M059J (cell line): ENCODE measurements at places on chromosomes 16 and 17. TPM values are rescaled to one million over a fixed set of nuclear protein-coding genes. Genes with fewer than 3 reads are reported as not detected.

DNA sequence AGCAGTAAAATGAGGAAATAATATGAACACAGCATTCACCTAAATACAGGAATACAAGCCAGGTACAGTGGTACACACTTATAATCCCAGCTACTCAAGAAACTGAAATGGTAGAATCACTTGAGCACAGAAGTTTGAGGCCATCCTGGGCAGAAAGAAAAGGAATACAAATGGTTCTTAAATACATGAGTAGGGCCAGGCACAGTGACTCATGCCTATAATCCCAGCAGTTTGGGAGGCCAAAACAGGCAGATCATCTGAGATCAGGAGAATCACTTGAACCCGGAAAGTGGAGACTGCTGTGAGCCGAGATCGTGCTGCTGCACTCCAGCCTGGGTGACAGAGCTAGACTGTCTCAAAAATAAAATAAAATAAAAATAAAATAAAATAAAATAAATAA, 23.0 kb upstream of the SMG8 start:
- no peak for DNase-seq

DNA sequence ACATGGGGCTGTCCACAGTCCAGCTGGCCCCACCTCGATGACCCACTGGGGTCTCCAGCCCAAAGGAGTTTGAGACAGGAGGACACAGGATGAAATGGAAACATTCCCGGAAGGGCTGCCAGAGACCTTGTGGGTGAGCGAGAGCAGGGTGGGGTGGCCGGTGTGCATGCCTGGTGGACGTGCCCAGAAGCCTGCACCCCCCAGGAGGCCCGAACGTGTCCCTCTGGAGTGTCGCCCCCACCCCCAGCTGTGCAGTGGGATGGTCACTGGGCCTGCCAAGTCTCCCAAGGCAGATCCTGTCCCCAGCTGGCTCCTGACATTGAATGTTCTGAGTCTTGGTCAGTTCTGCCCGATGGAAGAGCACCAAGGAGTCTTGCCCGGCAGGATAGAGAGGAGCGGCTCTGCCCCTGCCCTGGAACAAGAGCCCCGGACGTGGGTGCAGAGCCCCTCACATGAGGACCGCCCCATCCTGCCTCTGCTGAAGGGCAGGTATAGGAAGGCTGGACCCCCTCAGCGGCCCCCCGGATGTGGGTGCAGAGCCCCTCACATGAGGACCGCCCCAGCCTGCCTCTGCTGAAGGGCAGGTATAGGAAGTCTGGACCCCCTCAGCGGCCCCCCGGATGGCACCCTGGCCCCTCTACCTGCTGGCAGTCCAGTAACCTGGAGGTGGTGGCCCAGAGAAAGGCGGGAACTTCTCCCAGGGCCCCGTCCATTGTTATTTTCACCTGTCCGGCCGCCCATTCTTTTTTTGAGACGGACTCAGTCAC, 3.1 kb upstream of the CAPN15 start:
- no peak for DNase-seq

- DNase-seq: peak; percentile 91
Measured at GRCh38 chr17:48593840-48594537, 410 bp upstream of the HOXB5 start.

- DNase-seq: no peak
Measured at GRCh38 chr17:47099451-47099986, 89.6 kb downstream of the CDC27 start.

- DNase-seq: peak; percentile 40
Measured at GRCh38 chr16:75053791-75054555, 55.1 kb downstream of the ZNRF1 start.

DNA sequence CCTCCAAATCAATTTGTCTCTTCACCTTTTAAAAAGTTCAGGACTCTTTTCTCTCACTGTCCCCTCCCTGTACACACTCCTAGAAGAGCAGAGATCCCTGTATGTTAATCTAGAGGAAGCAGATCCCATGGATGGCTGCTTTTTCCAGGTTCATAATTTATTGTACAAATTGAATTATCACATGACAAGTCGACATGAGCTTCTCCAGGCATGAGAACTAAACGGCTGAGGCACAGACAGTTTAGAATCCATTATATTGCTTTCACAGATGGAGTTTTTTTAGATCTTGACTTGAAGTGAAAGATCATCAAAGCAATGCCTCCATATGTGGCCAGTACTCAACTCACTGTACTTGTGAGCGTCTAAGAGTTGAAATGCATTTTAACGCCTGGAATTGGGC, 47.9 kb downstream of the RGS9 start:
- no peak for DNase-seq

DNA sequence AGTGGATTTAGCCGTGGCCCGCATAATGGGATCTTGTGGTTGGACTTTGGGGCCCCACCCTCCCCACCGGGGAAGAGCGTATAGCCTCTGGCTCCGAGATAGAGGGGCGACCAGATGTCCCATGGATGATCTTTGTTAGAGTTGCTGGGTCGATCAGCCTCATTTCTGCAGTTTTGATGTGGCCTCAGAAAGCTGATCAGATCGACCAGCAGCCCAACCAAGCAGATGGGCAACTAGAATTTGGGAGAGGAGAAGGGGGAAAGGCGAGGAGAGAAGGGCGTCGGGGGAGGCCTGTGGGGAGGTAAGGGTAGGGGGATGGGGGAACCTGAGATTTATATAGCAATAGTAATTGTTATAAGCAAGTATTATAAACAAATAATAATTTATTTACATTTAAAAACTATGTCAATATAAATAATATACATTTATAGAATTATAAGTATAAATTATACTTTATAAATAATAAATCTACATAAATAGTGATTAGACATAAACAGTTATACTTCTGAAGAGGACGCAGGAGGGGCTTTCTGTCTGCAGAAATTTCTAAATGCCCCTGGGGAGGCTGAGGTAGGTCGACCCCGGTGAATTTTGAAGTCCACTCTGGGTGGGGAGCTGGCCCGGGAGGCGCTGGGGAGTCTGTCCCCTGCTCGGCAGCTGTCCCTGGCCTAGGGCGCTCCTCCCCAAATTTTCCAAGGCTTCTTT, 136.3 kb downstream of the KCNJ12 start:
- DNase-seq: no peak

- no peak for DNase-seq
Measured at GRCh38 chr16:3467921-3468320, 24.4 kb downstream of the NAA60 start.

- DNase-seq: no peak
Measured at GRCh38 chr16:89064606-89065457, 28.8 kb upstream of the ACSF3 start.

DNA sequence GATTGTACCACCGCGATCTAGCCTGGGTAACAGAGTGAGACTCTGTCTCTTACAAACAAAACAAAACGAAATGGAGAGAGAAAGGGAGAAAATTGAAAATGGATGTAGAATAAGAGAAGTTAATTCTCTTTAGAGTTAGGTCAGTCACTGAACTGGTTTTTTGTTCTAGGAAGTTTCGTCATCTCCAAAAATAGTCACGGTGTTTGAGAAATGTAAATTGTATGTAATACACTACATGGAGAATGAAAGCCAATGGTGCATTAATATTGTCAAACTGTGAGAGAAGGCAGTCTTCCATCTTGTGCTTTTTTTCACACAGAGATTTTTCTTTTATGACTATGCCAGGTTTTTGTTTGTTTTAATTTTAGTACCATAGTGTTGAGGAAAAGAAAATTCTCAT, 145.9 kb downstream of the BCAS3 start:
- no peak for DNase-seq

GRCh38 chr17:6427279-6427781, 7.6 kb downstream of the AIPL1 start:
- DNase-seq: peak; percentile 74

DNA sequence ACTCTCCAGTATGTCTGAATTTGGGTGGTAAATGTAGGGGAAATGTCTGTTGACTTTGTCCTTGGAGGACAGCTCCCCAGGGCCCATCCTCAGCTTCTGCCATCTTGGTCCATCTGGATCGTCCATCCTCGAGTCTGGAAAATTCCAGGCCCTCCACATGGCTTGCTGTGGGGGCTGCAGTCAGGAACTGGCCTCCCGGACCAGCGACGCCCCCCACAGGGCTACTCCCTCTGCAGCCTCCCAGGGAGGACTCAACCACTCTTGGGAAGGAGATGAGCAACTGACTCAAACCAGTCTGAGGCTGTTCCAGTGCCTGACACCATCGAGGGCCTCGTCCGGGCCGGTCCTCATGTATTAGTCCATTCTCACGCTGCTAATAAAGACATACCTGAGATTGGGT, 5.5 kb upstream of the ZG16B start:
- no peak for DNase-seq

DNA sequence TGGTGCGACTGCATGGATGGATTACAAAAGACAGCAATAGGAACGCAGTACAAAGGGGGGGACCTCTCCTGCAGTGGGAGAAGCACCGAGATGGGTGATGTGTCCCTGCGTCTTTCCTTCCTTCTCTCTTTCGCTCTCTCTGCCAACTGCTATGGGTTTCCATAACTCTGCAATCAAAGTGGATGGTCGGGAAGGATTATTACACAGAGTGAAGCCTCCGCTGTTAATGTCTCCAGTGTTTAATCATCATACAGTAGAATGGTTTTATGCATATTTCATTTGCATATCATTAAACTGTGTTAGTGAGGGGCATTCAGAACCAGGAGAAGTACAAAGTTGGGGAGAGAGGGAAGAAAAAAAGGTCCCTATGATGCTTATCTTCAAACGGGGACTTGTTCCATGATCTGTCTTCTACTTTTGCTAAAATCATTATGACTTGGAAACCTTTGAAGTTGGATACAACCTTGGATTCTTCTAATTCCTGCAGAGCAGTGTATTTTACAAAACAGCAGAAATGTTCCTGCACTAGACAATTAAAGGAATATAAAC, 255.9 kb upstream of the PMFBP1 start:
- DNase-seq: no peak

- no peak for DNase-seq
Measured at GRCh38 chr16:3836641-3837040, 43.9 kb downstream of the CREBBP start.

GRCh38 chr17:82212331-82213250, at the start of gene CCDC57:
Gene CCDC57 (minus strand): TSS chr17:82212842. CDS start chr17:82201944, 10,898 bp downstream.
- DNase-seq: peak; percentile 74

DNA sequence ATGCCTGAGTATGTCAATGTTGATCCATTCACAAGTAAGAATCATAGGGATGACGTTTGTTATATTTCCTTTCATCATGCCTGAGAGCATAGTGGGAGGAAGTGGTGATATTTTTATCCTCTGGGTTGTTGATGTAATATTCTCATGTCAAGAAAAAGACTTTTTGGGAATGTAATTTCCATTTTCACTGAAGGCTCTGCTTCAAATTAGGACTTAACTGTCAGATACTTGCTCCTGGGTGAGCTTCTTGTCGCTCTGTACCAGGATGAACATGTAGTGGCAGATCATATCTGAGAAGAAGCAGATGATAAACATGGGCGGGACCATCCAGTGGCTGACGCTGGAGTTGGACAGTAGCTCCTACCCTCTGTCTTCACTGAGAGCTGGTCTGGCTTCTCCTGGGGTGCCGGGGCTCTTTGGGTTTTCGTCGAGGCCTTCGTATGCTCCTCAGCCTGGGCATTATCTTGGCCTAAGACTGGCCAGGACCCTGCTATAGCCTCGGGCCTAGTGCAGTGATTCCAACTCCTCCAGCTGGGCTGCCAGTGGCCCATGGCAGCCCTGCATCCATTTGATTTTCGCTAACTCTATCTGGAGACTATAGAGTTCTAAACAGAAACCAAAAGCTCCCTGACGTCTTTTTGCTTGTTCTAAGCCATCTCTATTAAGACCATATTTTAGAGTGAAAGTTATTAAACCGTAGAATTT, 19.7 kb downstream of the CYB5B start:
- peak; percentile 43 for DNase-seq

DNA sequence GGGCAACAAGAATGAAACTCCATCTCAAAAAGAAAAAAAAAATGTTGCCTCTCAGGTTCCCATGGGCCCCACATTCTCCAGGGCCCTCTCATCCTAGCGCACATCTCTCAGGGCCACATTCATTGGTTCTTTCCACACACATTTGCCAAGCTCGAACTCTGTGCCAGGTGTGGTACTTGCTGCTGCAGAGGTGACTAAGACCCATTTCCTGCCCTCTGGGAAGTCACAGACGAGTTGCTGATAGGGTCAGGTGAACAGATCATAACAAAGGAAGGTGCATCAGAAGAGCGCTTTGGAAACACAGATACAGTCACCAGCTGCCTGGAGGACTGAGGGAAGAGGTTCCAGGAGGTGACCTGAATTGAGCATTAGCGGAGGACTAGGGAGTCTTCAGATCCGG, 1.0 kb downstream of the GSDMA start:
- DNase-seq: peak; percentile 40

GRCh38 chr17:76953066-76953465, 84.9 kb downstream of the MGAT5B start:
- DNase-seq: no peak

GRCh38 chr16:84315422-84315821, 20.7 kb downstream of the WFDC1 start:
- DNase-seq: no peak

DNA sequence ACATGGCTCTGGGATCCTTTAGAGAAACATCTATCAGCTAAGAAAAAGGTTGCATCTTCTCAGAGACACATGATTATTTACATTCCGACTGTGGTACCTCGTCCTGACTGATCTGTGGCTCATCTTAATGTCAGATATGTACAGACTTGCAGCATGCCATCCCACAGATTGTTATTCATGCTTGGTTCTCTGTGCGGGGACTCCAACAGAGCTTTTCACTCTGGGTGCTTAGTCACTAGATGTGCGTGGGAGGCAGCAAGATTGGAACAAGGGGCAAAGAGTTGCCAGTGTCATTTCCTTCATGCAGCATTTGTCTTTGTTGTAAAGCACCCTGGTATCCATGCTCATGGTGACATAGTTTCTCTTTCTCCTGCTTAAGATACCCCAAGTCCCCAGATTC, 179.1 kb upstream of the CACNG5 start:
- DNase-seq: peak; percentile 7

GRCh38 chr17:44212507-44213402, 6.7 kb downstream of the UBTF start:
- DNase-seq: no peak

DNA sequence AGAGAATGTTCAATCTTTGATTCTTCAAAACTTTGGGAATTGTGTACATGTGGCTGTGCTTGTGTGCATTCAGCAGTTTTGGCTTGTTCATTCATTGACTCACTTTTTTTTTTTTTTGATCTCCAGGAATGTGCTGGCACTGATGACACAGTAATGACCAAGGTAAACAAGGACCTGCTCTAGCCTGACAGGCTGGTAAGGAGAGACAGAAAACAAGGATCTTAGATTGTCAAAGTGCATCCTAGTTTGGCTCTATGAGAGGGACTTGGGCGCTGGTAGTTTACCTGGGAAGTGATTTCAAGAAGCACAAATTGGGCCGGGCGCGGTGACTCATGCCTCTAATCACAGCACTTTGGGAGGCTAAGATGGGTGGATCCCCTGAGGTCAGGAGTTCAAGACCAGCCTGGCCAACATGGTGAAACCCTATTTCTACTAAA, 233.1 kb upstream of the WSCD1 start:
- DNase-seq: peak; percentile 91

GRCh38 chr17:76710863-76711611, at the start of gene MXRA7:
Gene MXRA7 (minus strand): TSS chr17:76710965. CDS start chr17:76710946, 19 bp downstream.
- peak; percentile 63 for DNase-seq

- peak; percentile 36 for DNase-seq
Measured at GRCh38 chr17:13395346-13395745, 206.4 kb downstream of the HS3ST3A1 start.

PABPN1L gene
- not detected in 2 replicates for total RNA-seq

CD300H gene
- total RNA-seq: not detected in 2 replicates

ACSM2A gene
- total RNA-seq: not detected in 2 replicates

GAST gene
- not detected in 2 replicates for total RNA-seq

SECTM1 gene
- 30.2 and 41.0 TPM in 2 replicates for total RNA-seq

CCL14 gene
- not detected in 2 replicates for total RNA-seq

DHRS7C gene
- total RNA-seq: not detected in 2 replicates

EVPL gene
- not detected in 2 replicates for total RNA-seq

IRX3 gene
- 8.4 and 12.7 TPM in 2 replicates for total RNA-seq

FOXN1 gene
- total RNA-seq: not detected in 2 replicates

PRR14 gene
- total RNA-seq: 6.1 and 14.1 TPM in 2 replicates

MPO gene
- not detected in 2 replicates for total RNA-seq

NCOR1 gene
- 24.5 and 77.5 TPM in 2 replicates for total RNA-seq
